Breast epithelium (tissue), 4 donors: ENCODE measurements at places on chromosomes 2 and 18. TPM values are rescaled to one million over a fixed set of nuclear protein-coding genes. Genes with fewer than 3 reads are reported as not detected.

CCNT2 gene
- 62.8 TPM for total RNA-seq

- no peak for DNase-seq
These were observed 288.2 kb downstream of the CTNNA2 start for GRCh38 chr2:79801082-79801481.

- DNase-seq = no peak
These were observed 361.2 kb downstream of the LRRTM4 start for GRCh38 chr2:77161009-77161408.

DNA sequence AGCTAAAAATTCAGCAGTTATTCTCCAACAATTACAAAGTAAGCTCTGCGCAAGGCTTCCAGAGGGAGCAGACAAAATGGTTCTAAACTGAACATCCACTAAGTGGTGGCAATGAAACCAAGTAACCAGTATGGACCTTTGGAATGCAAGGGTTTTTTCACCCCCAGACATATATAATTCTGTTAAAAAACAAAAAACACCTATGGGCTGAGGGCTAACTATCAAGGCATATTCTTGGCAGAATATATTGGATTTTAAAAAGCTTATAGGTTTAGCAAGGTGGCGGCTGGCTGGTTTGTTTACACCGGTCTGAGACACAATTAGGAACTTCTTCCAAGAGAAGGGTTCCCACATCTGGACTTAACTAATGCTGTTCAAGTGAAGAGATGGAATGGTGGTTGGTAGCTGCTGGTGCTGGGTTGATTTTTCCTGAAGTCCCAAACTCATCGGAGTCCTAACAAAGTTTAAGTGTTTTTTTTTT, 2.8 kb downstream of the ZFP36L2 start:
- no peak for DNase-seq

- DNase-seq = no peak
These were observed 2.3 kb downstream of the INHBB start for GRCh38 chr2:120348134-120348736.

GRCh38 chr2:84057917-84058560, 401.0 kb downstream of the SUCLG1 start:
- DNase-seq = no peak

GRCh38 chr2:119232666-119232993, 9.0 kb downstream of the STEAP3 start:
- no peak for DNase-seq

- no peak for DNase-seq
These were observed 314.8 kb downstream of the CYP26B1 start for GRCh38 chr2:71832844-71833243.

GRCh38 chr2:241816431-241817121, 7.6 kb downstream of the NEU4 start:
- DNase-seq = peak; percentile 7

DNA sequence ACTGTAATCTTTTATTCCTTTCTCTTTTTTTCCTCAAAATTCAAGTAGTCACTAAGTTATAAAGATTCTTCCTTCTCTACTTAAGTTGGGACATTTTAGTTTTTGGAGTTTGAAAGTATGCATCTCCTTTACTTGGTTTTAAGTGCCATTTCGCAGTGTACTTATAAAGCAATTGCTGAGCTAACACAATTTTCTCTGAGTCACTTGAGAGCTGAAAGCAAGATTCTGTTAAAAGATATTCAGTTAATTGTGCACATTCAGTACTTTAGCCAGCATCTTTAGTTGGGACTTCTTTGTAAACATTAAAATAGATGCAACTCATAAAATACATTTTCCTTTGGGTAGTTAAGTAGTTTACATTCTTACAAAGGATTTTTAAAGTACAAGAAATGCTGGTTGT, 136.0 kb downstream of the GFPT1 start:
- no peak for DNase-seq

- no peak for DNase-seq
These were observed 6.1 kb upstream of the CPLX4 start for GRCh38 chr18:59324623-59324971.

DNA sequence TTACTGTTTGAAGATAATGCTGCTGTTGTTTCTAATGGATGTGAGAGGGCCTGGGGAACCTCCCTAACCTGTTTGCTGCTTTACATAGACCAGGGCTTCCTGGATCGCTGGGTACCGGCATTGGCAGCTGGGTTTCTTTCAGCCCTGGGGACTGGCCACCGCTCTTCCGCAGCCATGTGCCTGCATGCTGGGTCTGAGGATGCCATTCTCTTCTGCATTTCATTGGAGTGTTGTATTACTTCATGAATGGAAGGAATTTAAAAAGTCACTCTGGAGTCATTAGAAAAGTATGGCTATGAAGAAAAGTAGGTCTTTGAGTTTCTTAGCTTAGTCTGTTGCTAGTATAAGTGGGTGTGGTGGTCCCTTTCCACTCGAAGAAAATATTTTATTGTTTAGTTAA, 107.3 kb upstream of the MGAT5 start:
- peak; percentile 76 for DNase-seq

- DNase-seq = no peak
These were observed 36.5 kb upstream of the ZFP36L2 start for GRCh38 chr2:43262951-43263350.

DNA sequence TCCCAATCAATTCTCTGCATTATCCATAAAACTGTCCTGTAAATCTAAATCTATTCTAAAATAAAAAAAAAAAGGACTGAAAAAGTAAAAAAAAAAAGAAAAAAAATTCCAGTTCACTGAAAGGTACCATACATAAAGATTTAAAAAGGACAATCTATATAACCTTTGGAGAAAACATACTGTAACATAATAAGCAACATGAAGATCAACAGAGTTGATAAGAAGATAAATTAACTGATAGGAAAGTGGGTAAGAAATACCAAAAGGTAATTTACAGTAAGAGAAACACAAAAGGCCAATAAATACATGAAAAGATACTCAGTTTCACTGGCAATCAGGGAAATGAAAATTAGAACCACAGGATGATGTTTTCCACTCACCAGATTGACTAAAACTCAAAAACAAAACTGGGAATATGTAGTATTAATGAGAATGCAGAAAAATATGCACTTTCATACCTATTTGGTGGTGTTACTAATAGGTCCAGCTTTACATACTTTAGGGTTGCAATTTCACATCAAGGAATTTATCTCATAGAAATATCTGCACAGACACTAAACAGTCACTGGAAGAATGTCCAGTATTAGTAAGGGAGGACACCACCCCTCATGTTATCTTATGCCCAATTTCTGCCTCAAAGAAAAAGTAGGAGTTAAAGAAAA, 48.3 kb upstream of the SEMA4C start:
- no peak for DNase-seq

CRYGB gene
- total RNA-seq = not detected

EPAS1 gene
- total RNA-seq = 92.5 TPM

DNA sequence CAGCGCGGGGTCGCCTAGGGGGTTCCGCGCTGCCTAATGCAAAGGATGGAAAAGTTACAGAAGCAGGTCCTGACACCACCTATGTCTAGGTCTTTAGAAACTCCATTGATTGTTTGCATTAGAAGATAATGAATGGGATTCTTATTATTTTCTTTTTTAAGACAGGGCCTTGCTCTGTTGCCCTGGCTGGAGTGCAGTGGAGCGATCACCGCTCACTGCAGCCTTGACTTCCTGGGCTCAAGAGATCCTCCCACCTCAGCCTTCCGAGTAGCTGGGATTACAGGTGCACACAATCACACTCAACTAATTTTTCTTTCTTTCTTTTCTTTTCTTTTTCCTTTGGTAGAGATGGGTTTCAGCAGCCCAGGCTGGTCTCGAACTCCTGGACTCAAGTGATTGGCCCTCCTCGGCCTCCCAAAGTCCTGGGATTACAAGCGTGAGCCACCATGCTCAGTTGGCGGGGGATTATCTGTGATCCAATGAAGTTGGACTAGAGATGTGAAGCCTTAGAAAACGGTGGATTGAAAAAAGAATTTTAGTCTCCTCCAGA, 761 bp upstream of the IDH1 start:
- no peak for DNase-seq

DNA sequence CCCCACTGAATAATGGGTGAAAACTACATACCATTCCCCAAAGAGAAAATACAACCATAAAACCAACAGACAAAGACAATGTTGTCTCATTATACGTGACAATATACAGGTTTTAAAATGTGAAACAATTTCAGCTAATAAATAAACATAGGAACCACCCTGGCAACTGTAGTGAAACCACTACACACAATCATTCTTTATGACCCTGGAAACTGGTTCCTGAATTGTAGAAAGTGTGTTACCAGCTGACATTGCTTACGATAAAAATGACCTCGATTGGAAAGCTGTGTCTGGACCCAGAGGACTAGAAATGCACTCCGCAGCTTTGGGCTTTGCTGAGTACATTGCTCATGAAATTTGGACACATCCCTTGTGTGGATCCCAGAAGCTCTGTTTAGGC, 73.9 kb upstream of the LPIN2 start:
- DNase-seq = no peak

GBX2 gene
- total RNA-seq = not detected

- DNase-seq = no peak
These were observed 77.1 kb downstream of the ADAM23 start for GRCh38 chr2:206520450-206520849.

DNA sequence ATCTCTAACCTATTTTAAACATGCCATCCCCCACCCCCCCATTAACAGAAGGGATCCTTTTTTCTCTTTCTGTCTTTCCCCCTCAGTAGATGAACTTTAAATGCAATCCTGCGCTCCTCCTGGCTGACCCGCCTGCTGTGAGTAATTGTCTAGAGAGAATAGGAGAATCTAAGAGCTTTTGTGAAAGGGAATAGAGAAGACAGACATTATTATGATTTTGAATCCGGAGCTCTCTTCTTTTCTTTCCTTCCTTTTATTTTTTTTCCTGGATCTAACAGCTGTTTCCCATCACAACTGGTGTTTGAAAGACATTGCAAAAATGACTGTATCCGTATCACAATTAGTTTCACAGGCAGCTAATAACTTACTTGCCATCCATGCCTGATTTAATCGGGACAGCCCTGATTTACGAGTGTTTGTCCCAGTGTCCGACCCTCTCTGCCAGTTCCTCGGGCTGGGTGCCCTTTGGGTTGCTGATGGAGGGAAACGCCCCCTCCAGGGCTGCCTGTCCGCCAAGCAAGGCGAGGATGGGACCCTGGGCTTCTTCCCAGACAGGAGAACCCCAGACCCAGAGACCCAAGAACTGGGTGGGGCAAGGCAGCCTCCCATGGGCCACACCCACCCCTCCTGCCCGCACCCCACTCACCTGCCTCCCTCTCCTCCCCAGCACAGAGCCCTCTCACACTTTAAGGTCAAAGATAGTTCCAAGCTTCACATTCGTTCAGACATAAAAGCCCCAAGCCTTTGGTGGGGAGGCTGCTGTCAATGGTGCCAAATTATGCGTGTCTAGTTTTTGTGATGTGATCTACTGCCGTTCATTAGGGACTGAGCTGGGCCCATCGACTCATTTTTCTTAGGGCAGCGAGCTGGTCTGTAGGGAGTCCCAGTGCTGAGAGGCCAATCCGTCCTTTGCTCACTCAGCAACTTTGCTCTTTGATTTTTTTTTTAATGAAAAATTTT, 231.7 kb downstream of the ZNF516 start:
- DNase-seq = no peak

GRCh38 chr18:69898241-69898861, 49.3 kb downstream of the CD226 start:
- no peak for DNase-seq

DNA sequence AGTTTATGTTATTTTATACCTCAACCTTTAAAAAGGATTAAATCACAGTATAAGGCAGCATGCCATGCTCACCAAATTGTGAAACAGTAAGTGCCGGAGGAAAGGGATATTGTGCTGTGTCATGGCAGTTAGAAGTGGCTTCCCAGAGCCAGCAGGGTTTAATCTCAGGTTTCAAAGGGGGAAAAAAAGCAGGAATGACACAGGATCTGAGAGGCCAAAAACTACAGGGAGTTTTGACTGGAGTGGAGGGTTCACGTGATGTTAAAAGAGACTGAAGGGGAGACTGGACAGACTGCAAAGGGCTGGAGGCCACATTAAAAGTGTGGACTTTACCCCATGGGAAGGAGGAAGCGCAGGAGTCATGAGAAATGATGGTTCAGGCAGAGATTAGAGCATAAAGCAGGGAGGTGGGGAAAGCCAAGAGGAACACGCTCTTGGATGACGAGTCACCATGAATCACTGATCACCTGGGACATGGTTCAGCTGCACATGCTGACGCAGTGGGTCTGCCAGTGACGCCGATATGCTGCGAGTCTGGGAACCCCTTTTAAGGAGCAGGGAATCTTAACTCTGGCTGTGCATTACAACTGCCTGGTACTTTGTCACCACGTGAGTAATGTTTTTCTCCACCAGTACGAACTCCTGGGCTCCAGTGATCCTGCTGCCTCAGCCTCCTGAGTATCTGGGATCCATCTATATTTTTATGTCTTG, 6.1 kb downstream of the CHMP1B start:
- DNase-seq = no peak

DNA sequence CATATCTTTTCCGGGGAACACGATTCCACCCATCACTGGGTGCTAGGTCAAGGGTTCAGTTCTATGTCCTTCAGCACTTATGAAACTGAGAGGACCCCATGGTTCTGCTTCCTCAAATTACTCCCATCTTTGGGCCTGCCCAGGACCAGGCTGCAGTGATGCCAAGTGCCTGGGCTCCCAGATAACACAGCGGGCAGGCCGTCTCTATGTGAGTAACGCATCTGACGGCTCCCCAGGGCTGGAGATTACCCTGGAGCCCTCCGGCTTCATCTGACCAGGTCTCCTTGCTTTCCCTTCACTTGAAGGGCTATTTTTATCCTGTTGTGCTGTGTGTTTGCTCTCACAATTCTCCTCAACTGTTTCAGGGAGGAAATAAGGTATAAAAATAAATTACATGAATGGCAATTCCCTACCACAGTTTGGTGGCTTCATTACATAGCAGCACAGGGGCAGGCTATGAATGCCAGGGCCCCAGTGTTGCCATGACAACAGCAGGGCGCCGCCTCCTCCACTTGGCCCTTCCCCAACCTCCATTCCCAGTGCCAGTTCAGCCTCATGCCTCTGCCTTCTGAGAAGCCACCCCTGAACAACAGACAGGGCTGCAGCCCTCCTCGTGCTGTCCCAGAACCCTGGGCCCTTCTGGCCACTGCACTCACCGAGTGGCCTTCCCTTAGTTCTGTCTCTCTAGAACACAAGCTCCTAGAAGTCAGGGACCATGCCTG, 25.4 kb upstream of the TMEM131 start:
- DNase-seq = no peak

ALKAL2 gene
- total RNA-seq = 26.4 TPM
